ENCODE measurements at places on chromosomes 7 and 10.

DNA sequence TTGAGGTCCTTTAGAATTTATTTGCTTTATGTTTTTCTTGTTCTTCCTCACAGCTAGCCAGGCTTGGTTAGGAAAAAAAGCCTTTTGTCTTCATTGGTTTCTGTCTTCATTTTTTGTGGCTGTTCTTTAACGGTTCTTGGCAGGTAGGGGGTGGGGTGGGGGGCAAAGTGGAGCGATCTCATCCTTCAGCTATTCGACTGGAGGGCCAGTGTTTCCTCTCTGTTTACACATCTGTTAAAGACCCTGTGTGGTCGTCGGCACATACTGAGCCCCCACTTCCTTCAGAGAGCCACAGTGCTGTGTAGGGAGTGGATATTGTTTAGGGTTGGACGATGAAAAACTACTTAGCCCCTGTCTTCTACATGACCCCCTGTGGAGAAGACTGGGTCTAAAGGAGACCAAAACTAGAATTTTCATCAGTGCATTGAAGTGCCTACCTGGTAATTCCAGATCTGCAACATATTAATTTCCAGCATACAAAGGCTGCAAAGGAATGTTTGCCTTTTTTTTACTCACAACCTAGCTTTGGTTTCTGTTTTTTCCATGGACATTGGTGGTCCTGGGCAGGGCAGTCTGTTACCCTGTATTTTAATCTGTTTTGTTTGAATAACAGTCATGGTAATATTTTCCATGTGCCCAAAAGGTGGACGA lies 29.0 kb downstream of the PRPF18 start:
- no peaks in the 10 kb centered on the region for H3K27me3 ChIP-seq
- peaks cover 72% of the 10 kb centered on the region for H3K36me3 ChIP-seq
- no peak overlapping the region for H3K27ac ChIP-seq
- no peak for DNase-seq

GRCh38 chr7:147771344-147771743 lies 819.2 kb upstream of the C7orf33 start:
- H3K27ac ChIP-seq, result no peak overlapping the region
- no peak overlapping the region for H3K4me3 ChIP-seq
- H3K27me3 ChIP-seq, result no peaks in the 10 kb centered on the region
- H3K36me3 ChIP-seq, result no peaks in the 10 kb centered on the region

- no peak for DNase-seq
These were observed 185.4 kb upstream of the PFKP start for GRCh38 chr10:2881720-2882620.

- no peaks in the 10 kb centered on the region for H3K36me3 ChIP-seq
- no peak overlapping the region for H3K27ac ChIP-seq
- no peak overlapping the region for H3K4me3 ChIP-seq
- no peaks in the 10 kb centered on the region for H3K4me1 ChIP-seq
- DNase-seq, result no peak
- H3K27me3 ChIP-seq, result no peaks in the 10 kb centered on the region
These were observed 32.5 kb downstream of the CBX3 start for GRCh38 chr7:26233902-26234511.

GRCh38 chr7:1101563-1102431 lies 13.9 kb downstream of the GPER1 start:
- H3K27me3 ChIP-seq, result no peaks in the 10 kb centered on the region
- no peak overlapping the region for H3K4me3 ChIP-seq
- H3K27ac ChIP-seq, result no peak overlapping the region
- no peaks in the 10 kb centered on the region for H3K4me1 ChIP-seq

DNA sequence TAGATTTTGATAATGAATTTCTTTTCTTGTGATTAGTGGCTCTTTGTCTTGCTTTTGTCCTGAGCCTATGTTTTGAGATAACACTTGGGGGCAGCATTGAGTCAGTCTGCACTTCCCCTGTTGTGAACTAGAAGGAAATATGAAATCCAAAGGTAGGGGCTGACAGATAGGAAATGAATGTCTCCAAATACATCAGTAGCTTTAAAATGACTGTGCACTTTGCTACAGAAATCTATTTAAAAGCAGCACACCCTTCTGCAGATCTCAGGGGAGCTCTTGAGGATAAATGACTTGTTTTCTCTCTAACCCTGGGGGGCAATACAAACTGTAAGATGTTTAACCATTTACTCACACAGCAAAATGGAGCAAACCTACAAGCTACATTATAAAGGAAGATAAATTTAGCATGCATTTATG lies 176.0 kb upstream of the MYO3A start:
- DNase-seq, result no peak
- H3K27ac ChIP-seq, result no peak overlapping the region
- H3K4me3 ChIP-seq, result no peak overlapping the region
- no peaks in the 10 kb centered on the region for H3K4me1 ChIP-seq

DNA sequence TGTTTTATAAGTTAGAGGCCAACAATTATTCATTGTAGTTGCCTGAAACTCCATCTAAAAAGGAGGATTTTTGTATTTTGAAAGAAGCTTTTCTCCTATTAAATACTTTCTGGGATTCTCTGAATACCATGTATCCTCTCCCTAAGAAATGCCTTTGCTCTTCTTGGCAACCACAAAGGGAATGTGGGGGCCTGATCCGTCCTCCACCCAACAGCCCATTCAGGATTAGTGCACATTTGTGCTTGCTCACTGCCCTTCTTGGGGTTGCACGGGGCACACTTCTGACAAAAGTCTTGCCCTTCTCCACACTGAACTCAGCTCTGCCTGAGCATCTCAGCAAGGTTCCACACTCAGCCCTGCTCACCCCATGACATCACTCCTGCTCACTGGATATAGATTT lies 194.2 kb downstream of the SLC25A13 start:
- no peaks in the 10 kb centered on the region for H3K36me3 ChIP-seq
- no peaks in the 10 kb centered on the region for H3K4me1 ChIP-seq
- H3K4me3 ChIP-seq, result no peak overlapping the region
- H3K27ac ChIP-seq, result no peak overlapping the region
- H3K27me3 ChIP-seq, result no peaks in the 10 kb centered on the region

- no peaks in the 10 kb centered on the region for H3K36me3 ChIP-seq
- no peak for DNase-seq
- H3K4me3 ChIP-seq, result no peak overlapping the region
- H3K27ac ChIP-seq, result peak overlapping the region; percentile 75
- peaks cover 12% of the 10 kb centered on the region for H3K4me1 ChIP-seq
These were observed 1.7 kb downstream of the DPY19L1 start for GRCh38 chr7:35035511-35035961.

GRCh38 chr7:117066668-117067067 lies 113.4 kb downstream of the ST7 start:
- H3K27ac ChIP-seq, result no peak overlapping the region
- H3K36me3 ChIP-seq, result no peaks in the 10 kb centered on the region
- no peak for DNase-seq
- H3K4me1 ChIP-seq, result no peaks in the 10 kb centered on the region
- H3K4me3 ChIP-seq, result no peak overlapping the region

GRCh38 chr10:4708123-4708759 lies 117.8 kb upstream of the AKR1E2 start:
- DNase-seq, result no peak
- no peaks in the 10 kb centered on the region for H3K27me3 ChIP-seq
- no peaks in the 10 kb centered on the region for H3K36me3 ChIP-seq
- no peak overlapping the region for H3K4me3 ChIP-seq
- H3K27ac ChIP-seq, result no peak overlapping the region
- no peaks in the 10 kb centered on the region for H3K4me1 ChIP-seq

DNA sequence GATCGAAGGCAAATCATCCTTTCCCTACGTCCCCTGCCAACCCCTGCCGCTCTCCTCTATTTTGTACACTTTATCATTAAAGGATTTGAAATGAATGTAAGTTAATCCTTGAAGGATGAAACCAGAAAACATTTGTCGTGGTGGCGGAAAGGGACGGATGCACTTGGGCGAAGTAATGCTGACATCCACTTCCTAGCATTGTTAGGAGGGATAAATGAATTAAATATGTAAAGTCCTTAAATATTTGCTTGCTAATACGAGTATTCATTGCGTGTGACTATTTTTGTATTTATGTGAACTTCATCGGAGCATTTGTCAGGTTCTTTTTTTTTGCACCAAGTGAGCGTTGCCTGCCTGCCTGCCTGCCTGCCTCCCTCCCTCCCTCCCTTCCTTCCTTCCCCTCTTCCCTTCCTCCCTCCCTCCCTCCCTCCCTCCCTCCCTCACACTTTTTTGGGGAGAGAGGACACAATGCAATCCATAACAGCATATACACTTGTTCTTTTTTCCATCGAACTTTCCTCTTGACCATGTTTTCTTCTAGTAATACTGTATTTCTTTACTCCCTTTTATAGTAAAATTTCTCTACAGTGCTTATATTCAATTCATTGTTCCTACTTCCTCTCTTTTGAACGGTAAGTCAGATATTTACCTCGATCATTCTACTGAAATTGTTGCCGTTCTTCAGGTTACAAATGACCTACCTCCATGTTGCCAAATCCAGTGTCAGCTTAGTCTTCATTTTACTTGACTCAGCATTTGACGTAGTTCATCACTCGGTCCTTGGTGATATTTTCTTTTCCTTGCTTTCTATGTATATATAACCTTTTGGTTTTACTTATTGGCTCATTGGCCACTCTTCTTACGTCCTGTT lies 831 bp downstream of the CCDC7 start:
- peak overlapping the region; percentile 95 for H3K27ac ChIP-seq
- H3K4me3 ChIP-seq, result peak overlapping the region; percentile 83
- peaks cover 7% of the 10 kb centered on the region for H3K4me1 ChIP-seq
- H3K27me3 ChIP-seq, result no peaks in the 10 kb centered on the region

DNA sequence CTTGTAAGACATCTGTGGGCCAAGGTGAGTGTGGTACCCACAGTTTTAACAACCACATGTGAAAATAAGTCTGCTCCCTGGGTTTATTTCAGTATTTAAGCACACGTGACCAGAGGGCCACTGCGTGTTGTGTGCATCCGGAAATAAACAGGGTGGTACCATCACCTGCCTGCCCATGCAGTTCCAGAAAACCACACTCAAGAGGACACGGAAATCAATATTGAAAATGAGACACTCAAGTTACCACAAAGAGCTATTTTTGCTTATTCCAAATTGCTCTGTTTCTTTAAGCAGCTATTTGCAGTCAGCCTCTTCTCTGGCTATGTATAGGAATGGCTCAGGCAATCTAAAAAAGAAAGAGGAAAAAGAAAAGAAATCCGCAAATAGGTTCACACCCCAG lies 71.8 kb upstream of the LOXL4 start:
- H3K36me3 ChIP-seq, result no peaks in the 10 kb centered on the region
- H3K4me3 ChIP-seq, result no peak overlapping the region
- H3K27ac ChIP-seq, result no peak overlapping the region
- H3K27me3 ChIP-seq, result no peaks in the 10 kb centered on the region
- no peaks in the 10 kb centered on the region for H3K4me1 ChIP-seq
- no peak for DNase-seq

DNA sequence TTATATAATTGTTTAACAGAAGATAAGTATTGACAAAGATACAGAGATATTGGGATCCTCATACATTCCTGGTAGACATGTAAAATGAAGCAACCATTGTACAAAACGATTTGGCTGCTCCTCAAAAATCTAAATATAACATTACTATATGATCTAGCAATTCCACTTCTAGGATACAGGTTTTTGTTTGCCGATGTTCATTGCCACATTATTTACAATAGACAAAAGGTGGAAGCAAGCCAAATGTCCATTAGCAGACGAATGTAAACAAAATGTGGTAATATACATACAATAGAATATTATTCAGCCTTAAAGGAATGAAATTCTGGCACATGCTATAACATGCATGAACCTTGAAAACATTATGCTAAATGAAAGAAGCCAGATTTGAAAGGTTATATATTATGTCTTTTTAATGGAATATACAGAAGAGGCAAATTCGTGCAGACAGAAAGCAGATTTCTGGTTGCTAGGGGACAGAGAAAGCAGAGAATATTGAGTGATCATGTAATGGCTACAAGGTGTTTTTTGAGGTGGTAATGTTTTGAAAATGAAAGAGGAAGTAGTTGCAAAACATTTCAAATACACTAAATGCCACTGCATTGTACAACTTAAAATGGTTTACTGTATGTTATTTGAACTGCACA lies 44.9 kb downstream of the POLR1F start:
- H3K4me1 ChIP-seq, result no peaks in the 10 kb centered on the region
- H3K27me3 ChIP-seq, result no peaks in the 10 kb centered on the region
- H3K36me3 ChIP-seq, result no peaks in the 10 kb centered on the region

GRCh38 chr7:96416599-96416998 lies 94.7 kb upstream of the SLC25A13 start:
- H3K36me3 ChIP-seq, result no peaks in the 10 kb centered on the region
- H3K4me3 ChIP-seq, result no peak overlapping the region
- H3K27me3 ChIP-seq, result no peaks in the 10 kb centered on the region

DNA sequence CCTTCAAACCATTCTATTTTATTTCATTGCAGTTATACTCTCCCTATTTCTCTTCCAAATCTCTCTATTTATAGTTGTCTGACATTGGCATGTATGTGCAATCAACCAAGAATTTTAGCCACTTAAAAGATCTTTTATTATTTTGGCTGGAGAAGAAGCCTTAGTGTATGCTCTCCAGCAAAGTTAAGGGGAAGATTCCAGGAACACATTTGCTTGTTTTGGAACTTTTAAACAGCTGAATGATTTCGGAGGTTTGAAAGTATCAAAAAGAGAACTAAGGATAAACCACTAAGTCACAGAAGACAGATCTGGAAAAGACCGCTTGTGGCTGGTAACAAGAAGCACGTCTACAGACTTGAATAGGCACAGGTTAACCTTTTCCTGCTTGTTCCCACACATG lies 182.2 kb upstream of the FZD1 start:
- no peak overlapping the region for H3K4me3 ChIP-seq
- H3K4me1 ChIP-seq, result no peaks in the 10 kb centered on the region
- no peak overlapping the region for H3K27ac ChIP-seq
- no peaks in the 10 kb centered on the region for H3K27me3 ChIP-seq

DNA sequence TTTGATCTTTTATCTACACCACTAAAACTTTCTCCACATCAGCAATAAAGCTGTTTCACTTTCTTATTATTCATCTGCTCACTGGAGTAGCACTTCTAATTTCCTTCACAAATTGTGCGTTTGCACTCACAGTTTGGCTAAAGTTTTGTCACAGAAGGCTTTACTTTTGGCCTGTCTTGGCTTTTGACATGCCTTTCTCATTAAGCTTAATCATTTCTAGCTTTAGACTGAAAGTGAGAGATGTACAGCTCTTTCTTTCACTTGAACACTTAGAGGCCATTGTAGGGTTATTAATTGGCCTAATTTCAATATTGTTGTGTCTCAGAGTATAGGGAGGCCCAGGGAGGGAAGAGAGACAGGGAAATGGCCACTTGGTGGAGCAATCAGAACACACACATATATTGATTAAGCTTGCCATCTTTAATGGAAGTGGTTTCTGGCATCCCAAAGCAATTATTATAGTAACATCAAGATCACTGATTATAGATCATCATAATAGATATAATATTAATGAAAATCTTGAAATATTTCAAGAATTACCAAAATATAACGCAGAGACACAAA lies 512.5 kb downstream of the ETV1 start:
- no peaks in the 10 kb centered on the region for H3K36me3 ChIP-seq
- H3K27me3 ChIP-seq, result no peaks in the 10 kb centered on the region
- no peak overlapping the region for H3K4me3 ChIP-seq
- no peak for DNase-seq
- no peaks in the 10 kb centered on the region for H3K4me1 ChIP-seq

All from effector memory CD4-positive, alpha-beta T cell (primary cell).